Left ventricle myocardium inferior (tissue), 1 donor: ENCODE measurements at places on chromosomes 5 and 9. TPM values are rescaled to one million over a fixed set of nuclear protein-coding genes. Genes with fewer than 3 reads are reported as not detected.

- DNase-seq = no peak
Measured at GRCh38 chr9:16830806-16831205, 39.7 kb downstream of the BNC2 start.

DNA sequence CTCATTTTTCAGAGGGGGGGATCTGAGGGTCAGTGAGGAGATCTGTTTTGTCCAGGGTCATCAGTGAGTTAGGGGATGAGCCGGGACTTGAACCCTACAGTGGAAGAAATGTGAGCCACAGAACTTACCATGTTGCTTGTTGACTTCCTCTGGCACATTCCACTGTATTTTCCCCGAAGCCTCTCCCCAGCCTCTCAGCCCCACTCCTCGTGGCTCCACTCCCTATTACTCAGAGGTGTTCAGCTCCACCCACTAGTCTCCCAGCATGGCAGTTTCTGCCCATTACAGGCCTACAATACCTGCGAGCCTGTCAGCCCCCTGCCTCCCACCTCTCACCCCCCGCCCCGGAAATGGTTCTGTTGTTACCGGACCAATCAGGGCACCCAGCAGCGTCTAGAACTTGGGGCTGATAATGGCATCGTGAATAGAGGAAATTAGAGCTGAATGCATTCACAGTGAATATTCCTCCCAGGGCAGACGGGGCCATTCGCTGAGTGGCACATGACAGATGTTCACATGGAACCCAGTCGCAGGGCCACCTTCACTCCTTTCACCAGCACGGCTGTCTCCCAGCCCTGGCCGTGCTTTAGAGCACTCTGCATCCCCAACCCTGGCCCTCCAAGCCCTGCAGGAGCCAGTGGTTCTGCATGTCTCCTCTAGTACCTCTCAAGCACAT lies 81.6 kb downstream of the KCNIP1 start:
- no peak for DNase-seq

SOWAHA gene
- total RNA-seq = not detected

MRPL22 gene
- 78.4 TPM for total RNA-seq

- no peak for DNase-seq
Measured at GRCh38 chr5:169223595-169223953, 77.4 kb downstream of the SLIT3 start.

ABLIM3 gene
- 122 TPM for total RNA-seq

GRCh38 chr5:569868-570361 lies 42.2 kb upstream of the CEP72 start:
- DNase-seq = no peak

PRDM9 gene
- total RNA-seq = not detected

DNA sequence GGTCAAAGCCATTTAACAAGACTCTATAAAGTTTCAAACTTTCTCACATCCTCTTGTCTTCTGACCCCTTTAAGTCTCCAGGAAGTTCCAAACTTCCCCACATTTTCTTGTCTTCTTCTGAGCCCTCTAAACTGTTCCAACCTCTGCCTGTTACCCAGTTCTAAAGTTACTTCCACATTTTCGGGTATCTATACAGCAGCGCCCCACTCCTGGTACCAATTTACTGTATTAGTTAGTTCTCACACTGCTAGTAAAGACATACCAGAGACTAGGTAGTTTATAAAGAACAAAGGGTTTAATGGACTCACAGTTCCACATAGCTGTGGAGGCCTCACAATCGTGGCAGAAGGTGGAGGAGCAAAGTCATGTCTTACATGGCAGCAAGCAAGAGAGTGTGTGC lies 23.3 kb upstream of the PRLR start:
- no peak for DNase-seq

PCDHA11 gene
- not detected for total RNA-seq

DNA sequence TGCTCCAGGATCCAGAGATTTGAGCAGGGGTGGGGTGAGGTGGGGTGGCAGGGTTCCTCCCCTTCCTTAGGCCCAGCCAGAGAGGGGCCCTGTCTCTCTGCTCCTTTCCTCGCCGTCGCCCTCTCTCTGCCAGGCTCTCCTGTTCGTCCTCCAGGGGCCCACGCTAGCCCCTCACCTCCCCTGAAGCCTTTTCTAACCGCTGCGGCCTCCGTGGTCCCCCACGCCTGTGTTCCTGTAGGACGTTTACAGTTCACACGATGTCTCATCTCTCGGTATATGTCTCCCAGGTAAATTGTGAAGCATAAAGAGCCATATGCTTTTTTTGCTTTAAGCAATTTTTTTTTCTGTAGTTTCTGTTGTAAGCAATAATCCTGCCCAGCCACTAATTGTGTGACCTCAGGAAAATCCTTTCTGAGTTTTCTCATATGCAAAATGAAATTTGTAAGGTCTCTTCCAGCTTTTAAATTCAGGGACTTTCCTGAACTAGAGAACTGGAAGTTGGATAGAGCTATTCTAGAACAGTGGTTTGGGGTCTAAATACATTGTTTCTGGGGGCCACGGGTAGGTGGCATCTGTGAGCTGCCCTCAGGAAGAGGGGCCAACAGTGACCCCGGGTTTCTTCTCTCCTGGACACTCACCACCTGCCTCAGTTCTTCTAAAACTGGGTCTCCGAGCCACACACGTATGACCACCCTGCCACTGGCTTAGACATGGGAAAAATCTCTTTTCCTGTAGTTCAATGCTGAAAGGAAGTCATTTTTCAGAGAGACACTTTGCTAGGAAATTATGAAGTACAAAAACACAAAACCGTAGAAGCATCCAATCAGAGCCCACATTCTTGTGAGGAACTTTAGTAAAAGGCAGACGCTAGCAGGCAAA lies 50.2 kb upstream of the ZNF366 start:
- no peak for DNase-seq

SLC36A1 gene
- total RNA-seq = 3.1 TPM

PCDHB12 gene
- 0.69 TPM for total RNA-seq

DNA sequence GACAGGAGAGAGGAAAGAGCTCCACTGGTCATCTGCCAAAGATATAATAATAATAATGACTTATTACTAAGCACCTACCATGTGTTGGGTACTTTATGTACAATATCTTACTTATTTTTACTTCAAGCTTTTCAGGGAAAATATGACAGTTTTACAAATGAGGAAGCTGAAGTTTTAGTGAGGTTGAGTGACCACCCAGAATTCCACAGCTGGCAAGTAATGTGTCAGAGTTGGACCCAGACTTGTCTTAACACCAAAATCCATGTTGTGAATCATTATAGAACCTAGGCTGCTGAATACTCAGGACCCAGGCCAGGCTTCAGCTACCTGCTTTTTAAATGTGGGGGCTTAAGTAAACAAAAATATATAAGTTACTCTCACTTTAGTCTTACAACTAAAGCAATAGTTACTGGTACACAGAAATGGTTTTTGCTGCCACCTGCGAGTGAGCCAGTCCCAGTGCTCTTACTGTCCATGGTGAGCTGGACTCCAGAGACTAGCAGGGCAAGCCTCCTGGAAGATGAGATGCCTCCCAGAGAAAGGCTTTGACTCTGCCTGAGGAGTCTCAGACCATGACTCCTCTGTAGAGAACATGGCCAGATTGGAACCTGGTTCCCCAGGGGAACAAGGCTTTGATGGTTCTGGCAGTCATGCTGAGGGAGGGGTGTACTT lies 29.9 kb downstream of the RUSC2 start:
- DNase-seq = no peak

ANKRD20A1 gene
- total RNA-seq = 1.5 TPM

- DNase-seq = no peak
Measured at GRCh38 chr9:92973700-92974099, 26.4 kb downstream of the FGD3 start.

GRCh38 chr5:67617051-67617450 lies 420.5 kb upstream of the CD180 start:
- no peak for DNase-seq

DNA sequence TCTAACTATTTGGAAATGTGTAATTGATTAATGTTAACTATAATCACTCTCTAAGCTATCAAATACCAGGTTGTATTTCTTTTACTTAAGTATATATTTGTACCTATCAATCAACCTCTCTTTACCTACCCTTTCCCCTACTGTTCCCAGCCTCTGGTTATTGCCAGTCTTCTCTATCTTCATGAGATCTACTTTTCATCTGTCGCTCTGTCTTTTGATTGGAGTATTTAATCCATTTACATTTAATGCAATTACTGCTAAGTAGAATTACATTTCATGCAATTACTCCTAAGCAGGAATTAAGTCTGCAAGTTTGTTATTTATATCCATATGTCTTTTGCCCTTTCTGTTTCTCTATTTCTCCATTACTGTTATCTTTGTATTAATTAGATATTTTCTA lies 148.1 kb downstream of the MAT2B start:
- DNase-seq = no peak

FAM153A gene
- total RNA-seq = 0.63 TPM

PCDH1 gene
- 16.1 TPM for total RNA-seq

TSSK1B gene
- not detected for total RNA-seq

INVS gene
- 6.7 TPM for total RNA-seq
